ENCODE measurements at places on chromosomes 4 and X.

- DNase-seq, result no peak
Observed at GRCh38 chrX:118468122-118468521, 27.5 kb upstream of the DOCK11 start.

DNA sequence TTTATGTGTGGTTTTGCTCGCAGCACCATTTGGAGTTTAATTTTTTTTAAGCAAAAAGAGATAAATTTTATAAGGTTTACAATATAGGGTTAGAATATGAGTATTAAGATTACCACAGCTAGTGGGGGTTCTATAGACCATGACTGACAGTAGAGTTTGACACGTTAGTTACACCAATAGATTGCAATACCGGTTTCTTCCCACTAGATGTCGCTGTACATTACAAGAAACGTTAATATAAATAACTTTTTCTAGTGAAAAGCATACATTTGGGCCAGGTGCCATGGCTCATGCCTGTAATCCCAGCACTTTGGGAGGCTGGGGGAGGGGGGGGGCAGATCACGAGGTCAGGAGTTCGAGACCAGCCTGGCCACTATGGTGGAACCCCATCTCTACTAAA lies 433.6 kb downstream of the MAGEB5 start:
- no peak for DNase-seq

DNA sequence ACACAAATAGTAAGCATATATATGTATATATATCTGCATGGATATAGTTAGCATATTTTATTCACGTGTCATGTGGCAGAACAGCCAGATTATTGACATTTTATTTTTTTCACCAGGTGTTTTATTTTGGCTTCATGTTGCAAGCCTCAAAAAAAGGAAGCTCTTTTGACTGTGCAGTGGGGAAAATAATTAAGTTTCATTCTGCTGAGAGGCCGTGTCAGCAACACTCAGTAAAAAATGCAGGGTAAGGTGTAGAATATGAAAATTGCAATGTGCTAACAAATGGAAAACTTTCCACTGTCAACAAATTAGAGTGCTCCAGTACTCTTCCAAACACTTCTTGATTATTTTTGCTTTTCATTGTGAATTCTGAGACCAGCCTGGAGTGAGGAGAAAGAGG lies 511.5 kb downstream of the GLUD2 start:
- no peak for DNase-seq

DNA sequence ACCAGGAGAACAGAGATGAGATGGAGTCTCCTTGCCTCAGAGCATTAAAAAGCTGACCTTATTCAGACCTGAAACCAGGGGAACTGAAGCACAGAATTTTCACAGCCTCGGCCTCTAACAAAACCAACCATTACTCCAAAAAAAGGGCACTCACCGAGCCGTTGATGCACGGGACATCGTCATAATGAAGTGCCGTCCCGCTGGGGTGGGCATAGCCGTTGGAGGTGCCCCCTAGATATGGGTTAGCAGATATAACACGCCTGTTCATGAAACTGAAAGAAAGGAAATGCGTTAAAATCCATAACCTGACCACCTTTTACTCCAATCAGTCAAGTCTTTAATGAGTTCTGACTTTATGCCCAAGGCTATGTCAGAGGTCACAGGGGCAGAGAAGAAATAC lies 153.6 kb downstream of the AFAP1 start:
- no peak for DNase-seq

DNA sequence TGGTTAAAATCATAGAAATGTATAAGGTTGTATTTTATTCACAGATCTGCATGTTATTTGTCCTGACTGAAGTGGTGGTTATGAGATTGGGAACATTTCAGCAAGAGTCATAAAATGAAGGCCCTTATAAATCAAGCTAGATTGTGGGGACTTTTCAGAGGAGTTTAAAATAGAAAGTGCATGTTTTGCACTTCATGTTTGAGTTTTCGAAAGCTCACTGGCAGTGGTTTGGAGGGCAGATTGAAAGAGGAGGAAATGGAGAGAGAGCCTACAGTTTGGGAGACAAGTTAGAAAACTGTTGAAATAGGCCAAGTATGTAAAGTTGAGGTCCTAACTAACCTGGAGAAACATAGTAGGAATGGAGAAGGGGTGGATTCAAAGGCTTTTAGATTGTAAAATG lies 124.9 kb downstream of the KDM6A start:
- no peak for DNase-seq

DNA sequence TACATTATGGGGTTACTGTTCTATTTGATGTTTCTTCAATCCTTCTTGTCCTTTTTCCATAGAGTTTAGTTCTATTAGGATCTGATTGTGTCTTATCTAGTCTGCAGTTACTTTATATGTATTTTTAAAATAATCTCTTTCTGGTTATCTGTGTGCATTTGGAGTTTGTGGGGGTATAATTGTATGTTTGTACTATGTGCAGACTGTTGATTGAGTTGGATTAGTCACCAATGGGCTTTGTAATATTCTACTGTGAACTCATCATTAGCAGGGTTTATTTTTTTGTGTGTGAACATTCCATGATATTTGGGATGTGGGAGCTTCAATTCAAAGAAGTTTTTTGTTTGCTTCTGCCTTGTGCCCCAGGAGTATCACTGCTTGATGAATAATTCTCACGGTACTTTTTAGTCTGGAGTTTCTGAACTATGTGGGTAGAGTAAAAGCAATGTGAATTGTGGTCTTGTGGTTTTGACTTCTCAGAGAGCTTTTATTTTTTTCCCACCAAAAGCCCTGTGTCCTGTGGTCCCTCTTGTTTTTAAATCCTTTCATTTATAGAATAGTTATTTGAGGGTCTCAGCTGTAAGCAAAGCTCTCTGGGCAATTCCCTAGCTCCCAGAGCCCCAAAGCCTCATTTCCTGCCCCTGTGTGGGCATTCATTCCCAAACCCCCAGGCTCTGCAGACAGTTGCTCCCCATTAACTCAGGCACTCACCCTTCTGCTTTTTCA lies 127.8 kb downstream of the PHKA2 start:
- DNase-seq, result no peak

DNA sequence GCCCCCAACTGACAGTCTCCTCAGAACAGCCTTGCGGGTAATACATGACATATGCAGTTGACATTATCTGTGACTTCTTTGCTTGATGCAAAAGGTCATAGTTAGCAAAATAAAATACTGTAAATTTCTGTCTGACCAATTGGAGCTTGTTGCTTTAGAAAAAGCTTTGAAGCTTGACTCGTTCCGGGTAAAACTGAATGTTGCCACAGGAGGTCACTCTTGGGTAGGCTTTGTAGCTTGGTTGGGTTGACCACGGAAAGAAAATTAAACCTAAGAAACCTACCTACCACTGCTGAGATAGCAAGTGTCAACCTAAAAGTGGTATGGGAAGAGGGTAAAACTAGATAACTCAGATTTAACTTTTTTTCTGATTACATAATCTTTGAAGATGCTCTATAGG lies 23.2 kb downstream of the PRPS2 start:
- no peak for DNase-seq

- no peak for DNase-seq
Observed at GRCh38 chr4:150817804-150818528, 197.1 kb downstream of the LRBA start.

- DNase-seq, result no peak
Observed at GRCh38 chr4:184274286-184274951, 56.7 kb upstream of the ENPP6 start.

GRCh38 chr4:129327637-129328036 lies 231.7 kb downstream of the C4orf33 start:
- DNase-seq, result no peak

GRCh38 chr4:171433674-171434073 lies 379.5 kb upstream of the GALNTL6 start:
- DNase-seq, result no peak

GRCh38 chr4:139942241-139942640 lies 211.7 kb downstream of the MAML3 start:
- DNase-seq, result no peak

DNA sequence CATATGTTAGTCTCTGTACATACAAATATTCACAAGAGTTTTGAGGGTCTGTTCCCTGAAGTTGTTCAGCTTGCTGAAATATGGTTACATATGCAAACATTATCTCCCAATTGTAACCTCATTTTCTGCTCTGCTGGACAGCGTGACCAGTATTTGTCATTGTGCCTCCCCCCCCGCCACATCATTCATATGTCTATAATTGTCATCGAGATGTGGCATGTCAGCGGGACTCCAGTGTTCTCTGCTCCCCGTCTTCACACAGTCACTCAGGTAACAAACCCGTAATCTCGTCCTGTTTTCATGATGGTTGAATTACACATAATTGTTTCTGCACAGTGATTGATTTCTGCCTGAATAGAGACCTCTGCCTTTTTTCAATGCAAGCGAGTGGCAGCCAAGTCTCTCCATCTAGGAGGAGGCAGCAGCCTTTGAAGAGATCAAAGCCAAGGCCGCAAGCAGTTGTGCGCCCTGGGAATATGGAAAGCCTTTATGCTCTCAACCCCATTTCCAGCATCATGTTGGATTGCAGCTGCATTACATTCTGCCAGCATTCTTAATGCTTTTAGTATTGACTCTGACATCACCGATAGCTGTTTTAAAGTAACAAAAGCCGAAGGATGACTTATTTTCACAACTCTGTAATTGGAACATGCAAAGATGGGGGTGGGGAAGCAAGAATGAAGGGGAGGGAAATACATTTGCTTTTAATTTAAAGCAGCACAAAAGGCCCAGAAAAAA lies 27.4 kb downstream of the LEF1 start:
- DNase-seq, result no peak

GRCh38 chr4:145099653-145100052 lies 1.5 kb downstream of the ABCE1 start:
- DNase-seq, result no peak

DNA sequence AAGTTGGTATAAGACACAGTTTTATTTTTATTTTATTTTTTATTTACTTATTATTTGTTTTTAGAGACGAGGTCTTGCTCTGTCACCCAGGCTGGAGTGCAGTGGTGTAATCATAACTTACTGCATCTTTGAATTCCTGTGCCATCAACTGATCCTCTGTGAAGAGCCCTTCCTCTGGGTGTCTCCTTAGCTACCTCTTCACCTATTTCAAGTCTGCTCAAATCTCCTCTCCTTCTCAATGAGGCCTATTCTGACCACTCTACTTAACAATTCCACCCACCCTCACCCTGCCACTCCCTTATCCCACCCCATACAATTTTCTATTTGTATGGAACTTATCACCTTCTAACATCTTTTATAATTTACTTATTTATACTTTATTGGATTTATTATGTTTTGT lies 183.4 kb downstream of the PPP3CA start:
- DNase-seq, result no peak

DNA sequence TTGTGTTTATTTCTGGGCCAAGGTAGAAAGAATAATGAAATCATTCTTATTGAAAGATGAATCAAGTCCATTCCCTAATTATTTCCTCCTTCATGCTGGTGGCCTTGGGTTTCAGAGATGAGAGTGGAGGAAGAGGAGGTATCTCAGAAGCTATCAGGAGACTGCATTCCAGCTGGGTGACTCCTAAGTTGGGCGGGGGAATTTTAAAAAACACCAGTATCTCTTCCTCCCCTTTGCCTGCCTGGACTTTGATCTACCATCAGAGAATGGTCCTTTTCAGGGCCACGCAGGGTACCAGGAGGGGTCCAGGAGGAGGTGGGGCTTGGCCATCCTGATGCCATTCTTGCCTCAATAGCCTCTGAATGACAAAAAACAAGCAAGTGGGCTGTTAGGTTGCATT lies 104.4 kb downstream of the ASMT start:
- DNase-seq, result no peak

- no peak for DNase-seq
Observed at GRCh38 chrX:137405449-137406140, 160.3 kb upstream of the ZIC3 start.

DNA sequence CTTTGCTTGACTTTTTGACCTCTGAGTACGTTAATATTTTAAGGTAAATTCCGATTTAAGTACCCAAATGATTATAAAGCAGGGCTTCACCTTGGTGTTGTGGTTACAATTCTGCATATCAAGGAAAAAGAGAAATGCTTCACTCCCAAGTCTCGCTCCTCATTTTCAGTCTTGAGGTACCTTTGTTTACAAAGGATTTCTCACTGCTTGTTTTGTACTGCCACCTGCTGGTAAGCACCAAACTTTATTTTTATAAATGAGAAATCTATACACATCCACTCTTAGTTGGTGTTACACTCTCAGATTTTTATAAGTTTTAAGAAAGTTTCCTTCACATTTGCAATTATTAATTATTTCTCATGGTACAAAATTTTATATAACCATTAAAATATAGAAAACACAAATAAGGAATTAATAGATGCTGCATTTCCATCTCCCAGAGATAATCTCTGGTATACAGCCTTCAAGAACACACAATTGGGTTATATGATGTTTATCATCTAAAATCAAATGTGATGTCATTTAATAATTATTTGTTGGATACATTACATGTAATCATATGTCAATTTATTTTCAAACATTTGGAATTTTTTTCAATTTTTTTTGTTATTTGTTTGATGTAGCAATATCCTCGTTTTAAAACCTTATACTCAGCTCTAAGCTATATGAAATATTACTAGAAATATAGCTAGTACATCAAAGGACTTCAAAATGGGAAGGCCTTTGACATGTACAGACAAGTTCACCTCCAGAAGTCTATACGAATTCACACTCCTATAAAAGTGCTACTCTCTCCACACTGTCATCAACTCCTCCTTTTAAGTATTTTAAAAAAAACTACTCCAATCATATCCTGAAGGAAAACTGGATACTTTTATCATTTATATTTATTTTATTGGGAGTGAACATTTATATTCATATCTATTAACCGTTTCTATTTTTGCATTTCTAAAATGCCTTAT lies 179.9 kb downstream of the KCNIP4 start:
- DNase-seq, result no peak

DNA sequence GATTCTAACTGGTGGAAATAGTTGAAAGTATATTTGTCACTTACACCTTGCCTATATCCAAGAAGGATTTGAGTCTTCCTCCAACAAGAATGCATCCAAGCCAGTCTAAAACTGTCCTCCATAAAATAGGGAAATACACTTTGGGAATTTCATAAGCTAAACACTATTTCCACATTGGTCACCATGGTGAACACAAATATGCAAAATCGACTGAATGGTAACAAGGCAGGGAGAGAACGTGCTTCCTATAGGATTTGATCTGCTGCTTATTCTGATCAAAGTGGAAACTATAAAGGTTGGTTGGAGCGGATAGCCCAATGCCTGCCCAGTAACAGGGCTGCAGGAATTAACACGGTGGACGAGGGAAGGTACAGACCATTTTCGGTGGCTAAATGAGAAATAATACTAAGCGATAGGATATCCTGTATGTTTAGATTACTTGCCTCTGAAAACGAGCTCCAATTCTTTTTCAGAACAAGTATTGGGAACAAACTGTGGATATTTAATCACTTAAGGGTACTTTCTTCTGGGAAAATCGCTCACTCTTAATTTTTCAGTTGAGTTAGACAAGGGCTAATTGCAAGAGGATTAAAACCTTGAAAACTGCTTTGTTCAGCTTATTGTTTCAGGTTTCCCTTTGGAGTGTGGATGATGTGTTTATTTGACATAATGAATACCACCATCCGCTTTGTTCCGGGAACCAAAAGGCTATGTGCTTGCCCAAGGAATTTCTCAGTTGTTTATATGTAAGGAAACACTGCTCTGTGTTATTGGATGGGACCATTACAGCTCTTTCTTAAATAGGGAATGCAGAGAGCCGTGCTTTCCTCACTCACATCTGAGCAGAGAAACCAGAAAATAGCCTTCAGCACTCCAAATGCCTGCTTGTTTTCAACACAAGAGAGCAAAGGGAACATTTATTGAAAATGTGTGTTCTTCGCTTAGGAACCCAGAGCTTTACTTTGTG lies 194.4 kb downstream of the CBR4 start:
- no peak for DNase-seq
